H4 (cell line): ENCODE measurements at places on chromosomes 3 and 15. TPM values are rescaled to one million over a fixed set of nuclear protein-coding genes. Genes with fewer than 3 reads are reported as not detected.

The CATSPER2 gene
- not detected in 2 replicates for total RNA-seq

The RASGRP1 gene
- 0.18 and 0.29 TPM in 2 replicates for total RNA-seq

The C3orf22 gene
- total RNA-seq = not detected in 2 replicates

The CA12 gene
- total RNA-seq = 24.2 and 27.4 TPM in 2 replicates

GRCh38 chr15:91944331-91944730 lies 90.8 kb downstream of the SLCO3A1 start:
- no peak for DNase-seq

DNA sequence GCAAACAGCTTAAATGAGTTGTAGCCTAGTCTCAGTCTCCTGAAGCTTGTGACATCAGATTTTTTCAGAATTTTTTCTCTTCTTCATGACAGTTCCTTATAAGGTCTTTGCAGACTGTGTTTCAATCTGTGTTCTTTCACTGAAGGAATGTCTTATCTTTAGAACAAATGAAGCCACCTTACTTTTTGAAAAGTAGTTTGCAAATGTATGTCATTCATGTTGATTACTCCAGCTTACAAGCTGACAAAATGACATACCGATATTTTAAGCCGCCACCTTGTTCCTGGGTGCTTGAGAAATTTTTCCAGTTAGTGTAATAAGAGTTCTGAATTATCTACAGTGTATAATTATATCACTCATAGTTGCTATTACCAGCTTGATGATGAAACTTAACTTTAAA lies 57.0 kb downstream of the ASTE1 start:
- DNase-seq = no peak

- DNase-seq = no peak
Observed at GRCh38 chr3:112348943-112349342, 16.0 kb downstream of the CD200 start.

GRCh38 chr15:72133211-72133610 lies 15.0 kb downstream of the SENP8 start:
- no peak for DNase-seq

- no peak for DNase-seq
Observed at GRCh38 chr3:169624533-169624972, 39.0 kb downstream of the MECOM start.
